ENCODE measurements at places on chromosomes 12 and 14. TPM values are rescaled to one million over a fixed set of nuclear protein-coding genes. Genes with fewer than 3 reads are reported as not detected.
A peak's percentile ranks its signal among the peaks of the same experiment; 100 is the strongest.

SDR9C7 gene
- total RNA-seq = 0.17 TPM

OTUB2 gene
- total RNA-seq = 3.3 TPM

DNA sequence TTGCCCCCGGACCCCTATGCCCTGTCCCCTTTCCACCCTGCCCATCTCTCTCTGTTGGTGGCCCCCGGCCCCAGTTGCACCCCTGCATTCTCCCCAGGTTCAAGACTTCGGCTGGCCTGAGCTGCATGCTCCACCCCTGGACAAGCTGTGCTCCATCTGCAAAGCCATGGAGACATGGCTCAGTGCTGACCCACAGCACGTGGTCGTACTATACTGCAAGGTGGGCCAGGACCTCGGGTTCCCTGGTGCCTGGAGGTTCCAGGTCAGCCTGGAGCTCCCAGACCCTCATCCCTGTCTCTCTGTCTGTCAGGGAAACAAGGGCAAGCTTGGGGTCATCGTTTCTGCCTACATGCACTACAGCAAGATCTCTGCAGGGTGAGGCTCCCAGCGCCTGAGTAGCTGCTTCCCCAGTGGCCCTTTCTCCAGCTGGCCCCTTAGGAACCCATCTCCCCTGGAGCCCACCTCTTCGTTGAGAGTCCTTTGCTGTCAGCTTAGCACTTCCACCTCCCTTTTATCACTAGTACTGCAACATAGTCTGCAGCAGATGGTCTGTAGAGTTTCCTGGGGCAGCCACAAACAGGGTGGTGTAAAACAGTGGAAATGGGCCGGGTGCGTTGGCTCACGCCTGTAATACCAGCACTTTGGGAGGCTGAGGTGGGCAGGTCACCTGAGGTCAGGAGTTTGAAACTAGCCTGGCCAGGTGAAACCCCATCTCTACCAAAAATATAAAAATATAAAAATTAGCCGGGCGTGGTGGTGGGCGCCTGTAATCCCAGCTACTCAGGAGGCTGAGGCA lies 5.8 kb downstream of the TNS2 start:
- no peaks in the 10 kb centered on the region for H3K27me3 ChIP-seq
- peaks cover 4% of the 10 kb centered on the region for H3K36me3 ChIP-seq
- peaks cover 35% of the 10 kb centered on the region for H3K4me1 ChIP-seq
- no peak for DNase-seq
- H3K27ac ChIP-seq = no peak overlapping the region
- H3K4me3 ChIP-seq = no peak overlapping the region

DNA sequence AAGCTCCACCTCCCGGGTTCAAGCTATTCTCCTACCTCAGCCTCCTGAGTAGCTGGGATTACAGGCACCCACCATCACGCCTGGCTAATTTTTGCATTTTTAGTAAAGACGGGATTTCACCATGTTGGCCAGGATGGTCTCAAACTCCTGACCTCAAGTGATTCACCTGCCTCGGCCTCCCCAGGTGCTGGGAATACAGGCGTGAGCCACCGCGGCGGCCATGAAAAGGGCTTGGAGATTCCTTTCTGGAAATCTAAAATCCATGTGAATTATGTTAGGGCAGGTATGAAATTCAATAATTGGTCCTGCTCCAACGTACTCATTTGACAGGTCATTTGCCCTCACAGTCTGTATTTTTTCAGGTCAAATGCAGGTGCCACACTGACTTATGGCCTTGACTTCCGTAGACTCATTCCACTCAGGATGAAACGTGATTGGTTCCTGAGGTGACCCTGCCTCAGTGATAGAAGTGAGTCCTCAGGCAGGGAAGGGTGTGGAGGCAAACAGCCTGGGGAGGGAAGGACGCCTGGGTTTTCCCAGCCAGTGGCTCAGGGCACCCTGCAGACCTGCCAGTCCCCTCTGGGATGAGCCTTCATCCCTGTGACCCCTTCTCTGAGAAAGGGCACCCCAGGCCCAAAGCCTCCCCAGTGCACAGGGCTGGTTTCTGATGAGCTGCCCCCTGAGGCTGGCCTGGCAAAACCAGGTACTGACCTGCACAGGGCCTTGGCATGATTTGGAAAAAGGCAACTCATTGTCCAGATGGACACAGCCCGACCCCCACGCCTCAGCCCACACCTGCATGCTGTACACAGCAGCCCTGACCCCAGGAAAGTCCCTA lies 48.7 kb downstream of the PSMA6 start:
- DNase-seq = no peak
- no peaks in the 10 kb centered on the region for H3K36me3 ChIP-seq
- no peak overlapping the region for H3K27ac ChIP-seq
- no peak overlapping the region for H3K4me3 ChIP-seq
- H3K27me3 ChIP-seq = no peaks in the 10 kb centered on the region
- peaks cover 16% of the 10 kb centered on the region for H3K4me1 ChIP-seq

- H3K27me3 ChIP-seq = no peaks in the 10 kb centered on the region
- peaks cover 28% of the 10 kb centered on the region for H3K4me1 ChIP-seq
- no peak overlapping the region for H3K27ac ChIP-seq
- no peaks in the 10 kb centered on the region for H3K36me3 ChIP-seq
- H3K4me3 ChIP-seq = no peak overlapping the region
These were observed 15.8 kb downstream of the NFKBIA start for GRCh38 chr14:35388656-35389314.

DNA sequence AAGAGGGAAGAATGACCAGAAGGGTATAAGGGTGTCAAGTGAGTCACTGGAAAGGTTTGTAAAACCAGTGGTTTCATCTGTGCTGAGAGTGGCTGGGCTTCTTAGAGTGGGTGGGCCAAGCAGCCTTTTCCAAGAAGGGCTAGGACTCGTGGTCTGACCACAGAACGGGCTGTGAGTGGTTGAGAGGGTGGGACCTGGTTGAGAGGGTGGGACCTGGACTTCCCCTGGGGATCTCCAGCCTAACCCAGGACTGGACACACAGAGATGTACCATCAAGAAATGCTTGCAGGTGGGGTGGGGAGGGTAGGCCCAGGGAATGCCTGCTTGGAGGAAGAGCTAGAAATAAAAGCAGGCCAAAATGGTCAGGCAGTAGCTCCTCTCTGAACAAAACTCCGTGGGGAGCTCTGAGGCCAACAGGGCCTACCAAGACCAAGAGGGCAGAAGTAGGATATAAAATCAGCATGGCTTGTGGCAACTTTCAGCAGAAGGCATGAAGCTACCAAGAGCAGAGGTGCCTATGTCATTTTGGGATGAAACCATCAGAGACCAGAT lies 140.5 kb downstream of the FOXN3 start:
- DNase-seq = peak; percentile 91
- peaks cover 4% of the 10 kb centered on the region for H3K36me3 ChIP-seq
- no peaks in the 10 kb centered on the region for H3K27me3 ChIP-seq
- no peak overlapping the region for H3K27ac ChIP-seq
- H3K4me1 ChIP-seq = peaks cover 5% of the 10 kb centered on the region
- no peak overlapping the region for H3K4me3 ChIP-seq

DNA sequence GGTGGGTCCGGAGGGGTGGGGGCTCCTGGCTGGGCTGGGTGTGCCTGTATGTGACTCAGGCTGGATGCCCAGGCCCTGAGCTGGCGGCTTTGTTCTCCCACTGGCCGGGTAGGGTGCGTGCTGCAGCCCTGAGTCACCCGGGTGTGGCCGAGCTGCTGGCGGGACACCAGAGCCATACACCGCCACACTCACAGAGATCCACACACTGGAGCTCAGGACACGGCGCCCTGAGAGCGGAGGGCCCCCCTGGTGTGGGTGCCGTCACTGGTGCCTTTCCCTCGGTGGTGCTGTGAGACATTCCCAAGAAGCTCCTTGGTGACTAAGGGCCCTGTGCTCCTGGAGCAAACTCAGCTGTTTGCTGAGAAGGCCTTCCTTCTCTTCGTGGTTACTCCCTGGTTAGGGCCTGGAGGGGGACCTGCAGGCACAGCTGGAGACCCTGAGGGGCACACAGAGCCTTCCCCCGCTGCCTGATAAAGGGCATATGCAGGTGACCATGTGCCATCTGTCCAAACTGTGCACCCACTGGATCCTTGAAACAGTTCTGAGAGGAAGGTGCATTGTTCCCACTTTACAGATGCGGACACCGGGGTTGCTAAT lies 44.3 kb downstream of the KRT80 start:
- H3K27me3 ChIP-seq = no peaks in the 10 kb centered on the region
- H3K4me1 ChIP-seq = peaks cover 50% of the 10 kb centered on the region
- H3K4me3 ChIP-seq = no peak overlapping the region

Data from astrocyte (in vitro differentiated cells and primary cell).